ENCODE measurements at places on chromosomes 16 and 17. TPM values are rescaled to one million over a fixed set of nuclear protein-coding genes. Genes with fewer than 3 reads are reported as not detected.

The ENPP7 gene
- polyA plus RNA-seq = not detected

The CASKIN2 gene
- polyA plus RNA-seq = 27.8 TPM

GRCh38 chr16:69411064-69411985 is 13.1 kb upstream of the CYB5B start:
- no peak for DNase-seq

- DNase-seq = no peak
These were observed 31.0 kb downstream of the OMG start for GRCh38 chr17:31266042-31266441.

DNA sequence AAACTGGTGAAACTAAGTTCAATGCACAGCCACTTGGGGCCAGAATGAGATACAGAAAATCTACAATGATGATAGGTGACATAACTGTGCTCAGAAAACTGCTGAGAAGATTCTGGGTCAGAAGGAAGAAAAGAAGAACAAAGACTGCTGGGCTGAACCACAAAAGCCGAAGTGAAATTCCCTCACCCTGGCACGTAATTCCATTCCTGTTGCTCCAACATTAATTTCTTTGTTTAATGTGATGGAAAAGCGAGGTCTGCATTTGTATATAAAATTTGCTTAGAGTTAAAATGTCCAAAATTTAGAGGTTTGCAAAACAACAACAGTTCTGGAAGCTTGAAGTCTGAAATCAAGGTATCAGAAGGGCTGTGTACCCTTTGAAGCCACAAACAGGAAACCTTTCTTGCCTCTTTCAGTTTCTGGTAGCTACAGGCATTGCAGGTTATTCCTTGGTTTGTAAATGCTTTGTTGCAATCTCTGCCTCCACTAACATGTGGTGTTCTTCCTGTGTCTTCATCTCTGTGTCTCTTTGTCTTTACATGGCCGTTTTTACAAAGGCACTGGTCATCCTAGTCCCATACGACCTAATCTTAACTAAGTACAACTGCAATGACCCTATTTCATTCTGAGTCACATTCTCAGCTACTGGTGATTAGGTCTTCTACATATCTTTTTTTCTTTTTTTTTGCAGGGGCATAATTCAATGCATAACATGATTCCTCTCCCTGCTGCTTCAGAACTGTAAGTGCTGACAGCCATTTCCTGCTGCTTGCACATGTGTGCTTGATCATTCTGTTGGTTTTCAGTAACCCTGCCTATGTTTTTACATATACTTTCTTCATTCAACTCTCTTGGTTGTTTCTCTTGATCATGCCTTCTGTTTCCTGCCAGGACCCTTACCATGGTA is 603.0 kb upstream of the CDH8 start:
- no peak for DNase-seq

GRCh38 chr16:50626868-50627267 is 54.2 kb downstream of the SNX20 start:
- no peak for DNase-seq

- DNase-seq = peak; percentile 82
These were observed 3.8 kb upstream of the ACTG1 start for GRCh38 chr17:81516439-81516838.

- no peak for DNase-seq
These were observed 32.1 kb downstream of the NDE1 start for GRCh38 chr16:15682105-15682570.

GRCh38 chr16:86060381-86061317 is 161.7 kb downstream of the IRF8 start:
- peak; percentile 54 for DNase-seq

GRCh38 chr17:44842748-44843147 is 4.9 kb upstream of the HIGD1B start:
- DNase-seq = no peak

DNA sequence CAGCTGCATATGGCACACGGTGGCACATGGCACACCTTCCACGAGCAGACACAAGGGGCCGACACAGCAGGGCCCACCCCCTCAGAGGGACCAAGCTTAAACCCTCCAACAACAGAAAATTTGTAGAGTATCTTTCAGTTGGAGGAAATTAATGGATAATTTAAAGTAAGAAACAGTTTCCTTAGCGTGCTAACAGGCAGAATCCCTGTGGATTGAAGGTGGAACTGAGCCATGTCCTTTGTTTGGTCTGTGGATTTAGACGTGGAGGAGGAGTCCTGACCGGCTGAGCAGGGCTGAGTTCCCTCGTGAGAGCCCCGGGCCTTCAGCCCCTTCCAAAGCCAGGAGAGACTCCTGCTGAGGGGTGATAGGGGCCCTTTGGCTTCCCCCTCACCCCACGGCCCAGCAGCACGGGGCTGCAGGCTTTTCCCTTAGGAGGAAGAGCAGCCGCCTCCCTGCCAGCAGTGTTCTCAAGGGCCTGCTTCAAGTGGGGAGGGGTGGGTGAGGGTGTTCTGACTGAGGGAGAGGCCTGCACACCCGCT is 1.4 kb upstream of the CYB561 start:
- DNase-seq = no peak

GRCh38 chr16:24111724-24112302 is 144.3 kb upstream of the CACNG3 start:
- no peak for DNase-seq

- DNase-seq = no peak
These were observed 26.1 kb downstream of the CDRT4 start for GRCh38 chr17:15441315-15441714.

DNA sequence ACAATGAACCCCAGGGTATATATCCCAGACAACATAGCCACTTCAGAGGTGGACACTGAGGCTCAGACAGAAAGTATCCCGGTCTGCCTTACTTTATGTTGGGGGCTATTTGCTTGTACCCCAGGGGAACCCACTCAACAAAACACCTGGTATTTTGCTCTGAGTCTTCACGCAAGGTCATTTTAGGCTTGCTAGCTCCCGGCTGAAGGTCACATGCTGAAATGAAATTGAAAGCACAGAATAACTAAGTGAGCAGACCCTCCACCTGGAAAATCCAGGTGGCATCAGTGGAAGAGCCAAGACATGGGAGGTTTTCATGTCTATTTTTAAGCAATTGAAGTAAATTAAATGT is 4.1 kb upstream of the KDM8 start:
- DNase-seq = no peak

DNA sequence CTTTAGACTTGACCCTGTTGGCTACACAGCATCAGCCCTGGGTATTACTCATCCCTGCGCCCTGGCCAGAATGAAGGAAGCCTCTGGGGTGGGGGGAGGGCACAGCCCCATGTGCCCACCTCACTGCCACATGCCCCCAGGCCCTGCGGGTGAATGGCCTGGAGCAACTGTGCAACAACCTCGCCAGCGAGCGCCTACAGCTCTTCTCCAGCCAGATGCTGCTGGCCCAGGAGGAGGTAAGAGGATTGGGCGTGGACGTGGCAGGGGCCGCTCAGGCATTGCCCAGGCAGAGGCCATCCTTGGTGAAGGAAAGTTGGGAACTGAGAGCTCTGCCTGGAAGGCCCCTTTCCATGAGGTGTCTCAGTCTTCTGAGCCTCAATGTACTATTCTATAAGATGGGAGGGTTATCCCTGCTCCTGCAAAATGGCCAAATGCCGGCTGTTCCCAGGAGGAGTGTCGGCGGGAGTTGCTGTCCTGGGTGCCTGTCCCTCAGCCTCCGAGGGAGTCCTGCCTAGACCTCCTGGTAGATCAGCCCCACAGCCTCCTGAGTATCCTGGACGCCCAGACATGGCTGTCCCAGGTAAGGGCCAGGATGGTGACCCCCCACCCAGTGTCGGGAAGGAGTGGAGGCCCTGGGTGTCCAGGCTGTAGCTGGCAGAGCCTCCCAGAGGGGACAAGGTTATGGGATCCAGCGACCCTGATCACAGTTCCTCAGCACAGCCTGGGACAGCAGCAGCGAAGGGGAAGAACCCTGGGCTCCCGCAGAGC is 8.9 kb downstream of the MYO15B start:
- no peak for DNase-seq

DNA sequence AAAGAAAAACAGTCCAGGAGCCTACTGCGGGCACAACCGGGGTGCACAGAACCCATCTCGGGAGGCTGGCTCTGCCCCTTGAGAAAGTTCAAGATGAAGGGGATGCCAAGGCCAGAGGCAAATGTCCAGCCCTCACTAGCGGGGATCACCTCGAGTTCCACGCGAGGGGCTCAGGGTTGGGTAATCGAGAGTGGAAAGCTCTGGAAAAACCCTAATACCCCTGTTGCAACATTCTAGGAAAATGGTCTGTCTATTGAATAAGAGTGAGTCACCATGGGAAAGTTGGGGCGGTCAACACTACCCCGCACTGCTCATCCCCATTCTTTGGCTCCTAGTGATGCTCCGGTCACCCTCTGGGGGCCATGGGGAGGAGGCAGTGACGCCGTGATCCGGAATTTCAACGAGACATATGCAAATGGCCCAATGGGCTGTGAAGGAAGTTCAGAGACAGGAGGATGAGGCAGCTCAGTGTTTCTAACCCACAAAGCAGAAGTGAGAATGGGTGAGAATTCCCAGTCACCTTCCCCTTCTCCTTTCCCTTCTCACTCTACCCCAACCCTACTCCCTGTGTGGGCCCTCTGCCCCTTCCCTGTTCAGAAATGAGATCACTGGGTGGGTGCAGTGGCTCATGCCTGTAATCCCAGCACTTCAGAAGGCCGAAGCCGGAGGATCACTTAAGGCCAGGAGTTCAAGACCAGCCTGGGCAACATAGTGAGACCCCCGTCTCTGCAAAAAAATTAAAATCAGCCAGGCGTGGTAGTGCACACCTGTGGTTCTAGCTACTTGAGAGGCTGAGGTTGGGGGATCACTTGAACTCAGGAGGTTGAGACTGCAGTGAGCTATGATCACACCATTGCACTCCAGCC is 22.4 kb downstream of the SOCS3 start:
- DNase-seq = peak; percentile 86

Data from spleen (tissue), 13 donors.